ENCODE measurements at places on chromosomes 3 and 15.

- no peak for DNase-seq
Observed at GRCh38 chr3:77816366-77816765, 776.5 kb downstream of the ROBO2 start.

- DNase-seq: no peak
Observed at GRCh38 chr15:96801576-96802150, 471.2 kb downstream of the NR2F2 start.

- no peak for DNase-seq
Observed at GRCh38 chr3:180640987-180641386, 38.3 kb downstream of the CCDC39 start.

DNA sequence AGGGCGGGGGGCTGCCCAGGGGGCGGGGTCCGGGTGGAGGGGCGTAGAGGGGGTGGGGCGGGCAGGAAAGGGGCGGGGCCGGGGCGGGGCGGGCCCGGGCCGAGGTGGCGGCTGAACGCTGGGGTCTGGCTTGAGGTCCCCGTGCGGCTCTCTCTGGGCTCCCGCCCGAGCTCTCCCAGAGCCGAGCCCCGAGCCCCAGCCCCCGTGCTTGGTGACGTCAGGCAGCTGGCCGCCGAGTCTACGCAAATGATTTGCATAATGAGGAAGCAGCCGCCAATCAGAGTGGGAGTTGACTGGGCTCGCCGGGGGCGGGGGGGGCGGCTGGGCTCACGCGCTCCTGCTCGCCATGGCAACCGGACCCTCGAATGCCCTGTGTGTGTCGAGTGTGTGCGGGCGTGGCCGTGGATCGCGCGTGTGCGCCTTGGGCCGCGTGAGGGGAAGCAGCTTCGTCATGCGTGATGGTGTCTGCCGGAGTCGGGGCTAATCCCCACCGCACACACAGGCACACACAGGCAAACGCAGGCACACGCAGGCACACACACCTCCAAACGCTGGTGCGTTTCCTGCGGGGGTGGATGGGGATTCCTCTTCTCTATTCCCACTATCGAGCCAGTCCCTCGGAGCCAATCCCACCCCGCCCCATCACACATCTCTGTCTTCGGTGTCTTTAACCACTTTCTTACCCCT, at the start of gene CELF6:
Gene CELF6, minus strand, starts transcription at position 173 of the 687 bp plus-strand sequence. CDS start 283 bp downstream, outside the sequence.
- peak; percentile 73 for DNase-seq

GRCh38 chr3:27686642-27687041, 35.5 kb downstream of the EOMES start:
- no peak for DNase-seq

DNA sequence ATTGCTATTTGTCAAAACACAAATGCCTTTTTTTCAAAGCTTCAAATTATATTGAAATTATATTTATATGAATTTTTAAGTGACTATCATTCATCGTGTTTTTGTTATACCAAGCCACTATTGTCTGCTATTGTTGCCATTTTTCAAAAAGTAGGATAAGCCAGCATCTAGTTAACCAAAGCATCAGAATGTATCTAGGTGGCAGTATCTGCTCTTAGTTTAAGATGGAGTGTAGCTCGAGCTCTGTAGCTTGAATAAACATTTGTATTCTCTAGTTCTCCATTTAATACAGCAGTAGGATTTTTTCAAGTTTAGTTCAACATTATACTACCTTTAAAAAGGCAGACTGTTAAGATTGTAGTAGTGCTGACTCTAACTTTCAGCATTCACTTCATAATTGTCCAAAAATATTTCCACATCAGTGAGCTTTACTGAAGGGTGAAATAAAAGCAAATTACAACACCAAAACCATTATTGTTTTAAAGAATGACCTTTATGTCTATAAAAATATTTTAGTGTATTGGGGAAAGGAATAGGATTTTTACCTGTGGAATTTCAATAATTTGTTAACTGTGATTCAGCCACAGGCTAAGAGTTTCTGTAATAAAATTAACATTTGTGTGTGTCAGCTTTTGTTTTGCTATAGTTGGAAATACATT, 19.6 kb upstream of the C15orf61 start:
- no peak for DNase-seq

DNA sequence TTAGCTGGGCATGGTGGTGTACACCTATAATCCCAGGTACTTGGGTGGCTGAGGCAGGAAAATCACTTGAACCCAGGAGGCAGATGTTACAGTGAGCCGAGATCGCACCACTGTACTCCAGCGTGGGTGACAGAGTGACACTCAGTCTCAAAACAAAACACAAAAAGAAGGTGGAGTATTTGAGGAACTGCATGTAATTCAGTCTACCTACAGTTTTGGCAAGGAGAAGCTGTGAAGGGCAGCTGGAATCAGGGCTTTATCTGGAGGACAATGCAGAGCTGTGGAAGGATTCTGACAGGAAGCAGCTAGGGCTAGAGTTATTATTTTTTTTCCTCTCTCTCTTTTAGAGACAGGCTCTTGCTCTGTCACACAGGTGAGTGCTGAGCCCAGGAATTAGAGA, 6.8 kb downstream of the H1-8 start:
- DNase-seq: no peak

DNA sequence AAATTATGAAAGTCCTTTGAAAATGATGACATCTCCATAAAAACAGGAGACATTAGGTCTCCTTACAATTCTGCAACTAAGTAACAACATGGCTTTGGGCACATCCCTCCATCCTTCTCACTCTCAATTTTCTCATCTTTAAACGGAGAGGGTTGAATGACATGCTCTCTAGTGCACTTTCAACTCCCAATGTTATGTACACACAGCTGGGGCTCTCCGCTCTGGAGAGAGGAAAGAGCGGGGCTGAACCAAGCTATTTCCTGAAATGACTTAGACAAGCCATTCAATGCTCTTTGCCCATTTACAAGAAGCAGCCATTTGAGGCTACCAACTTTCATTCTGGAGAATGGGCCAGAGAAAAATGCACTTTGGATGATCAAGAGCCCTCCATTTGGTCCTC, 144.2 kb upstream of the BNIP2 start:
- DNase-seq: no peak

GRCh38 chr3:146277953-146278631, 27.2 kb upstream of the PLSCR4 start:
- DNase-seq: no peak

GRCh38 chr3:190853464-190853863, 9.0 kb downstream of the GMNC start:
- DNase-seq: no peak

GRCh38 chr3:71392251-71392650, 191.3 kb downstream of the FOXP1 start:
- no peak for DNase-seq

GRCh38 chr3:108818404-108818803, 4.2 kb upstream of the TRAT1 start:
- DNase-seq: peak; percentile 75

DNA sequence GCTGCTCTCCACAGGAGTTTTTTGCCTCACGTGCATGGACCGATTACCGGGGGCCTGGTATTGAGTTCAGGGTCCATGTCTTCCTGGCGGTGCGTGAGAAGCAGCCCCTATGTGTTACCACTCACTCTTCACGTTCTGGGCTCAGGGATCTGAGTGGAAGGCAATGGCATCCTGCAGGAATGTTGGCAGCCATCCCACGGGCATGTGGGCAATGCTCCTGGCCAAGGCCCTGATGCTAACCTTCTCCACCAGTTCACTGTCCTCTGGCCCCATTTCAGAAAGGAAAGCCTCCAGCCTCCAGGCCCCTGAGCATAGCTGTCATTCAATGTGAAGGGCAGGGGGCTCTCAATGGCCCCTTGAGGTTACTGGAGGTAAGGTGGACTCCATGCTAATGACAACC, 43.0 kb upstream of the KY start:
- no peak for DNase-seq

All from CD4-positive, alpha-beta T cell treated with Interleukin-6 for 4 hours (primary cell).